ENCODE measurements at places on chromosomes 7 and 10.
A peak's percentile ranks its signal among the peaks of the same experiment; 100 is the strongest.

DNA sequence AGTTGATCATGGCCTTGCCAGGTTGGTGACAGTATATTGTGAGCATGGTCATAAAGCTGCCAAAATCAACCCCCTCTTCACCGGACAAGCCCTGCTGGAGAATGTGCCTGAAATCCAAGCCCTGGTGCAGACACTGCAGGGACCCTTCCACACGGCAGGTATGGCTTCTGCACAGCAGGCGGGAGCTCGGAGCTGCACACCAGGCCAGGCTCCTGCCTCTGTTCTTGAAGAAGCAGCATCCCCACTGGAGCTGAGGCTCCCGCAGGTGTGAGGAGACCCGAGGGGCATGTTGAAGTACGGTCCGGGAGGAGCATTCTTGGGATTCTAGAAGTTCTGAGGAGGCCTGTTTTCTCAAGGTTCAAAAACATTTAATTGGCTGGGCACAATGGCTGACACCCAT is 12.7 kb downstream of the DHTKD1 start:
- DNase-seq: no peak

- DNase-seq: peak; percentile 88
Measured at GRCh38 chr7:155644178-155644970, at the start of gene RBM33. Gene RBM33, plus strand, starts transcription at chr7:155644661. Its CDS starts 216 bp downstream, at chr7:155644877.

GRCh38 chr10:11403116-11403515 is 208.3 kb downstream of the USP6NL start:
- no peak for DNase-seq

DNA sequence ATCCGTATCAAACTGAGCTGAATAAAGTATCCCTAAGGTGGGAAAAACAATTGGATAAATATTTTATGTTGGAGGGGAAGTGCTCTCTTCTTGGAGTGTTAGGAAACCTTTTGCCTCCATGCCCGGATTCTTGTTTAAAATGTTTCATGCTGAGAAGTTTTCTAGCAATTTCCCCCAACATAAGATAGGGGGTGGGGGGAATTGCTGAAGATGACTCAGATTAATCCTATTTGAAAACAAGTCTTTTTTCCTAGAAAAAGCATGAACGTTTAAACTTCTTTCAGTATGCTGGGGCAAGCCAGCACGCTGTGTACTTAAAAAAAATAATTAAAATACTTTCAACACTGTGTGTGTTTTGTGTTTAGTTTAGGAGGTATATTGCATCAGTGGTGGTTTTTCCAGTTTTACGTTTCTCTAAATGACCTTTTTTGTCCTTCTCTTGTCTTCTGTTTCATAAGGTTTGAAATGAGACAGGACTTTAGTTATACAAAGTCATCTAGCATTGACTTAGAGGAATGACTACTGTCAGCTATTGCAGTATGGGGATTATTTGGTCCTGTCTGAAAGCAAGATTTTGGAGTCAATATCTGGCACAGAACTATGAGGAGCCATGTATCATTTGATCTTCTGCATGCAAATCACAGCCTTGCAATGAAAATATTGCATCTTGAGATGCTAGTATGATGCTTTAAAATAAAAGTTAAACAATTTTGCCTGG is 295.9 kb downstream of the GATA3 start:
- DNase-seq: no peak

- DNase-seq: no peak
Measured at GRCh38 chr10:48576501-48576900, 28.4 kb downstream of the ARHGAP22 start.

- DNase-seq: no peak
Measured at GRCh38 chr7:25989140-25989705, 162.8 kb upstream of the NFE2L3 start.

- DNase-seq: no peak
Measured at GRCh38 chr7:38699471-38699870, 68.3 kb upstream of the AMPH start.

GRCh38 chr10:120999868-121000267 is 148.7 kb downstream of the WDR11 start:
- DNase-seq: no peak

GRCh38 chr10:133358925-133359310 is 1.1 kb upstream of the FUOM start:
- DNase-seq: no peak

GRCh38 chr7:50940621-50941020 is 157.9 kb upstream of the GRB10 start:
- DNase-seq: no peak

DNA sequence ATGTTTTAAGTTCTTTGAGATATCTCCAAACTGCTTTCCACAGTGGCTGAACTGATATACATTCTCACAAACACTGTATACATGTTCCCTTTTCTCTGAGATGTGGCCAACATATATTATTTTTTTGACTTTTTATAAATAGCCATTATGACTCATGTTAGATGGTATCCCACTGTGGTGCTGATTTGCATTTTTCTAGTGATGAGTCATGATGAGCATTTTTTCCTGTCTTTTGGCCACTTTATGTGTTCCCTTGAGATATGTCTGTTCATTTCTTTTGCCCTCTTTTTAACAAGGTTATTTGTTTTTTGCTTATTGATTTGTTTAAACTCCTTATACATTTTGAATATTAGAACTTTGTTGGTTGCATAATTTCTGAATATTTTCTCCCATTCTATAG is 1055.1 kb downstream of the NXPH1 start:
- DNase-seq: peak; percentile 76

- DNase-seq: no peak
Measured at GRCh38 chr10:106402458-106402857, 762.0 kb downstream of the SORCS1 start.

DNA sequence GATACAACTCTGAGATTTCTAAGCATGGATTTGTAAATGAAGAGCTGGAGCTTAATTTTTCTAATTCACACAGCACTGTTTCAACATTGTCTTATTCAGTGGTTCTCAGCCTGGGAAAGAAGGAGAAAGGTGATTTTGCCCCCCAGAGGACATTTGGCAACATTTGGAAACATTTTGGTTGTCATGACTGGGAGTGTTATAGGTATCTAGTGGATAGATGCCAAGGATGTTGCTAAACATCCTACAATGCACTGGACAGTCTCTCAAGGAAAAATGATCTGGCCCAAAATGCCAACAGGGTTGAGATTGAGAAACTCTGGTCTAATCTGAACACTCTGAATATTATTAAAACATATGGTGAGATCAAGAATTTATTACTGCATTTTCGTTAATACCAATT is 3.8 kb upstream of the CAV2 start:
- DNase-seq: no peak

GRCh38 chr10:84340187-84340586 is 11.8 kb downstream of the CCSER2 start:
- DNase-seq: no peak

- DNase-seq: no peak
Measured at GRCh38 chr10:101565370-101565900, 22.6 kb downstream of the POLL start.

DNA sequence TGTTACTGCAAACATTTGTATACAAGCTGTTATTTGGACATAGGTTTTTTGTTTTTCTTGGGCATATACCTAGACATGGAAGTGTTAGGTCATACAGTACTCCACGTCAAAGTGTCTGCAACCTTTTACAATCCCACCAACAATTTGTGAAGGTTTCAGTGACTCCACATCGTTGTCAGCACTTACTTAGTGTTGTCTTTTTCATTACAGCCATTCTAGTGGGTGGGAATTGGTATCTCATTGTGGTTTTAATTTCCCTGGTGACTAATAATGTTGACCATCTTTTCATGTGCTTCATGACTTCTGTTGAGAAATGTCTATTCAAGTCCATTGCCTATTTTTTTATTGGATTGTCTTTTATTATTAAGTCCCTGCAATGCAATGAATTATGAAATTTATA is 95.0 kb downstream of the UBE3C start:
- DNase-seq: no peak

Measured in ACHN (cell line).